ENCODE measurements at places on chromosomes 7 and 10. TPM values are rescaled to one million over a fixed set of nuclear protein-coding genes. Genes with fewer than 3 reads are reported as not detected.

DNA sequence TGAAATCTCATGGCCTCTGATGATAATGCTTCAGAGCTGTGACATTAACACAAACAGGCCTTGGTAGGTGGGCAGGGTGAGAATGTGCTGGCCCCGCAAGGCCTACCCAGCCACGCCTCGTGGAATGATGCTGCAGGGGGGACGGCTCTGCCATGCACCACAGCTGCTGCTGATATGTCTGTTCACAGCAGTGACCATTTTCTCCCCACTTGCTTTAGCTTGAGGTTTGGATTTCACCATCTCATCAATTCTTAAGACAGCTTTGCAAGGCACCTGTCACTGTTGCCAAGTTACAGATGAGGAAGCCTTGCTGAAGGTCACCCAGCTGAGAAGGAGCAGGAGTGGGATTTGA lies 128.3 kb downstream of the PTPN20 start:
- no peak for DNase-seq

The CCM2 gene
- polyA plus RNA-seq: 42.1 TPM

DNA sequence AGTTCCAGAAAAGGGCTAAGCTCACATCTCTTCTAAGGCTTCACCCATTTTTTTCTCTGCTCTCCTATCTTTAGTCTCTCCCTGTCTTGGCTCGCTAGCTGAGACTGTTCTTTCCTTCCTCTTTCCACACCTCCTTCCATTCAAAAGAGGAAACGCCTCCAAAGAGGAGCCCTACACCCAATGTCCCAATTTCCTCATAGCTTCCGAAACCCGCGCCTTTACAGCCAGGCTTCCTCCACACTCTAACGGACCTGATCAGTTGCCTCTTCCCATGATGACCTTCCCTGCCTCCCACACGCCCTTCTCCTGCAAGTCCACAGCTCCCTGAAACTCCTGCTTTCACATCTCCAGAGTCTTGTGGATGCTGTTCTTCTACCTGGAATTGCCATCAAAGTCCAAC lies 71.7 kb downstream of the COBL start:
- no peak for DNase-seq

GRCh38 chr7:45972629-45973312 lies 51.7 kb upstream of the IGFBP3 start:
- no peak for DNase-seq

DNA sequence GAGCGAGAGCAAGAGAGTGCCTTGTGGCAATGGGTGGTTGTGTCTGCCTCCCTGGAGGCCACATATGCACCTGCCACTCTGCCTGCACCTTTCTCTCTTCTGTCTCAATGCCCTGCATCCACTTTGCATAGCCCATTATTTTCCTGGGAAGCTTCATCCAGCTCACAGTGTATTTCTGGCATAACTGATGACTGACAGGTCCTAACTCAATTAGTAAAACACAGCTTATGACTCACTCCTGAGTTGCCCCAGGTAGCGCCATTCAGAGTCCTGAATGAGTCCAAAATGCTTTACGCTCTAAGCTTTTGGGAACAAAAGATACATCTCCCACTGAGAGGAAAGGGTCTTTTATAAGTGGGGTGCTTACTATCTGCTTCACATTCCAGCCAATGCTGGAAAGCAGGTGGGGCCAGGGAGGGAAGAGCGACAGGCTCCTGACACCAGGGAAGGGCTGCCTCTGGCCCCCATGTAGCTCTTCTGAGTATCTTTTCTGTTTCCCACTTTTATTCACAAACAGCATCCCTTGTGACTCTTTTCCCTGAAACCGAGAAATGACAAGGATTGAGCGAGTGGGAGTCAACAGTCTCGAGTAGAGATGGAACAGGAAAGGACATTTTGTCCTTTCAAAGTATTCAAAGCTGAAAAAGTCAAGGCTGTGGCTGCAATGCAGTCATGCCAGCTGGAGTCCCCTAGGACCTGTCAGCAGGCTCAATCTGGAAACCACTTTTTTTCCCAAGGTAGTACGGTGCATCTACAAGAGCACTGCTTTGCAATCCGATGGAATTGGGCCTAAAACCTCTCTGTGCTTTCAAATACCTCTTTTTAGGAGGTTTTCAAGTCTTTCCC lies 479.3 kb upstream of the PODXL start:
- no peak for DNase-seq

The ADAMTS14 gene
- polyA plus RNA-seq: 17.9 TPM

The ERVW-1 gene
- polyA plus RNA-seq: 1.4 TPM

GRCh38 chr7:159207951-159208350 lies 63.3 kb upstream of the VIPR2 start:
- DNase-seq: no peak

- no peak for DNase-seq
Observed at GRCh38 chr10:46558122-46558391, 1.6 kb upstream of the GPRIN2 start.

- no peak for DNase-seq
Observed at GRCh38 chr7:122902751-122903495, 16.7 kb upstream of the CADPS2 start.

DNA sequence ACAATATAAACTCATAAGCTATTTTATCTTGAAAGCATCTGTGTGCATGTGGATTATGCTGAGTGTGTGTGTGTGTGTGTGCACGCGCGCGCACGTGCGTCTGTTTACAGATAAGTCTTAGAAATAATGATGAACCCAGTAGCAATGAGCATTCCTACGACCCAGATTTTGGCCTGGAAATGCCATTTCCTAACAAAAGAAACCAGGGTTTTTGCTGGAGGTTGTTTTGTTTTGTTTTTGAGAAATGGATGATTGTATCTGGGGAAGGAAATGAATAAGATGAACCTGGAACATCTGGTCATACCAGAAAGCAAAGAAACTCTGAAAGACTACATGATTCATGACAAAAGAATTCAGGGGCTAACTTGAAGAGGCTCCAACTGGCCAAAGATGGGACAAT lies 22.1 kb upstream of the LMOD2 start:
- no peak for DNase-seq

The CPED1 gene
- polyA plus RNA-seq: 8.4 TPM

DNA sequence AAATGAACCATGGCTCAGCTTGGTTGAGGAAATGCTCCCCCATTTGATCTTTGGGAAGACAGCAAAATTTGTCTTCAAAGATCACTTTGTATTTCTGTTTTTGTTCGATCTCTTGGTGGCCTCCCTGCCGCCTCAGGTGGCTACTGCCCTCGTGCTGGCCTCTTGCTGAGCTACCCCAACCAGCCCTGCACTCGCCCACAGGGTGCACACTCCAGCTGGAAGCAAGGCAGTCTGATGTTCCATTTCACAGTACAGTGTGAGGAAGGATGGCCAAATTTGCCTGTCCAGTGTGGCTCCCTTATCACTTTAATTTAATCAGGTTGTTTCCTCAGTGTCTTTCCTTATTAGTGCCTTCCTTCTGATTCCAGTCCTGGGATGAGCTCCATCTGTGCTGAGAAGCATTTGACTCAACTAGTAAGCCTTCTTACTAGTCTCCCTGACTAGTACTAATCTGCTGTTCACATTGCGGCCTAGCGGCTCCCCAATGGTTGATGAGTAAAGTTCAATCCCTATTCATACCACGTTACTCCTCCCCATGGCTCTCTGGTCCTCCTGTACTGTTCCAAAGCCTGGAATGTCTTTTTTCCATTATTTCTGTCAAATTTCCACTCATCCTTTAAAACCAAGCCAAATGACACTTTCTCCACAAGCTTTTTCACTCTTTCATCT lies 8.2 kb downstream of the MYOF start:
- no peak for DNase-seq

DNA sequence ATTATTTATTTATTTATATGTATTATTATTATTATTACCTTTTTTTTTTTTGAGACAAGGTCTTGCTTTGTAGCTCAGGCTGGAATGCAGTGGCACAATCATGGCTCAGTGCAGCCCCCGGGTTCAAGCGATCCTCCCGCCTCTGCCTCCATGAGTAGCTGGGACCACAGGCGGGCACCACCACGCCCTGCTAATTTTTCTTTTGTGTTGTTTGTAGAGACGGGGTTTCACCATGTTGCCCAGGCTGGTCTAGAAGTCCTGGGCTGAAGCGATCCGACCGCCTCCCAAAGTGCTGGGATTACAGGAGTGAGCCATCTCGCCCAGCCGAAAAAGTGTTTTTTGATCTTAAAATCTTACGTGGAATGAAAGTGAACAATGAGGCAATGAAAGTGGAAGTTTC lies 79.4 kb upstream of the C1GALT1 start:
- DNase-seq: no peak

DNA sequence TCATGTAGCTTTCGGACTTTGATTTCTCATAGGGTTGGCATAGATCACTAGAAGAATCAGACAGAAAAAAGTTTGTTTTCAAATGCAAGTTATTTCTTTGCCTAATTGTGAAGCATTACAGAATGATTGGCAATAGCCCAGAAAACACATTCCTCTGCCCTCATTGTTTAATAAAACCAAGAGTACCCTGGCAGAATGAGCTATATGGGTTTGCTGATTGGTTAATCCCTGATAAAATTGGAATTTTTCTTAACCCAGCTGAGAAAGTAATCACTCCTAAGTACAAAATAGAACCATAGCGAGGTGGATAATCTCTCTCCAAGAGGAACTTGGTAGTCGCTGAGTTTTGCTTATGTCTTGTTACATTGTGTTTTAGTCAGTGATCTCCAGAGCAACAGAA lies 30.9 kb upstream of the CREB5 start:
- DNase-seq: no peak

The CYP3A7 gene
- polyA plus RNA-seq: 0.24 TPM

GRCh38 chr10:50426485-50426884 lies 175.2 kb upstream of the ASAH2 start:
- no peak for DNase-seq

DNA sequence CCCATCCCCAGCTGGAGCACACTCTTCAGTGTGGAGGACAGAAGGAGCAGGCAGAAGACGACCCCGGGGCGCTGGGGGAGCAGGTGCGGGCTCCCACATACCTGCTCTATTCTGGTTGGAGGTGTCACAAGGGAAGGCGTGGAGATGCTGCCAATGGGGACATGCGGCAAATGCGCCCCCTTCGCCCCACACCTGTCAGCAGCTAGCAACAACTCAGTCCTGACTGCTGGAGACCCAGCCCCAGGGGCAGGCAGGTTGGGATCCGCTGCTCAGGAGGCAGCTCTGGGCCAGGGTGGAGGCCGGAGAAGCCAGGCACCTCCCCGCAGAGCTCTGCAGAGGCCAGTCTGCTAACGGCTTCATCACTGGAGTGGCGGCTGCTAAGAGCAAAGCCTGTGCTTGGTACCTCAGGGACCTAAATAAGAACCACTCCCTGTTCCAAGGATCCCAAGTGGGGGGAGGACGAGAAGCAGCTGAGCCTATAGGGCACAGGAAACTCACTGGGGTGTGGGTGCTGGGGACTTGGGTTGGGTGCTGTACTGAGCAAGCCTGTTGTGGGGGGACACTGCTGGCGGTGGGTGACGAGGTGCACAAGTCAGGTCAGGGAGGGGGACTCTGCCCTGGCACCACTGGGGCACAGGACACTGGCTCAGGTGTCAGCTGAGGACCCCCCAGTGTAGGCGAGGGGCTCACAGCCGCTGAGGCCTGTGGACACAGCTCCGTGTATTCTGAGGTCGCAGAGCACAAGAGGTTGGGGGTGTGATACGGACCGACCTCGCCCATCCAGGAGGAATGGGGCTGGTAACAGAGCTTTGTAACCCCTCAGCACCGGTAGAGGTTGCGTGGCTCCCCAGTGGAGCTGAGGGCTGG lies 19.2 kb upstream of the GPR146 start:
- DNase-seq: no peak

DNA sequence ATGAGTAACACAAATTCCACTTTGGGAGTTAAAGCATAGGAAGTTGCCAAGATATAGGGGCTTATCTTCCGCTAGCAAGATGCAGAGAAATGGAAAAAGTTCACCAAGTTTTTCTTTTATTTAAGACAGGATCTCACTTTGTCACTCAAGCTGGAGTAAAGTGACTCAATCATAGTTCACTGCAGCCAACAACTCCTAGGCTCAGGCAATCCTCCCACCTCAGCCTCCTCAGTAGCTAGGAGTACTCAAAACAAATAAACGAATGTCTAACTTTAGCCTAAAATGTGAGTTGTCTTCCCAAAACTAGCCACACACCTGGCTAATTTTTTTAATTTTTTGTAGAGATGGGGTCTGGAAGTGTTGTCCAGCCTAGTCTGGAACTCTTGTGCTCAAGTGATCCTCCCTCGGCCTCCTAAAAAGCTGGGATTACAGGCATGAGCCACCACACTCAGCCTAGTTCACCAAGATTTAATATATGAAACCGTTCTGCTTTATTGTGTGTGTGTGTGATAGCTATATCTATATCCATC lies 9.9 kb downstream of the VIM start:
- no peak for DNase-seq

The OR2A12 gene
- 0.09 TPM for polyA plus RNA-seq

DNA sequence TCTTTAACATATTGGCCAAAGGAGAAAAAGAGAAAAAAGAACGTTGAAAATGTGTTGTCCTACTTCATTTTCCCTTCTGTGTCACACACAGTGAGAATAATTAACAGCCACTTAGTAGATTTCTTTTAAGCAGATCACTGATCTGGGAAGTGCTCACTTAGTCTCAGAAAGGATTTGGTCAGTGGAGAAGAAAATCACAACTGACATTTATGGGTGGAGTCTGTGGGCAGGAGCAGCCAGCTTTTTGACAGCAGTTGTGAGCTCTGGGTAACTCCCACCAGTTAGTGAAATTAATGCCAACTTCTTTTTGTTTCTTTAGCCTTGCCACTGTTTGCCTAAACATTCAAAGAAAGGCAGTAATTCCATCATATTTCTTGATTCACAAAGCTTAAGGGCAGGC lies 49.7 kb downstream of the CDK14 start:
- no peak for DNase-seq

- no peak for DNase-seq
Observed at GRCh38 chr7:23696916-23697441, 13.0 kb upstream of the STK31 start.

The LIPK gene
- polyA plus RNA-seq: not detected

The DPP6 gene
- 3.2 TPM for polyA plus RNA-seq

GRCh38 chr10:89669985-89670384 lies 24.9 kb upstream of the PANK1 start:
- DNase-seq: no peak

The C10orf90 gene
- 0.30 TPM for polyA plus RNA-seq

DNA sequence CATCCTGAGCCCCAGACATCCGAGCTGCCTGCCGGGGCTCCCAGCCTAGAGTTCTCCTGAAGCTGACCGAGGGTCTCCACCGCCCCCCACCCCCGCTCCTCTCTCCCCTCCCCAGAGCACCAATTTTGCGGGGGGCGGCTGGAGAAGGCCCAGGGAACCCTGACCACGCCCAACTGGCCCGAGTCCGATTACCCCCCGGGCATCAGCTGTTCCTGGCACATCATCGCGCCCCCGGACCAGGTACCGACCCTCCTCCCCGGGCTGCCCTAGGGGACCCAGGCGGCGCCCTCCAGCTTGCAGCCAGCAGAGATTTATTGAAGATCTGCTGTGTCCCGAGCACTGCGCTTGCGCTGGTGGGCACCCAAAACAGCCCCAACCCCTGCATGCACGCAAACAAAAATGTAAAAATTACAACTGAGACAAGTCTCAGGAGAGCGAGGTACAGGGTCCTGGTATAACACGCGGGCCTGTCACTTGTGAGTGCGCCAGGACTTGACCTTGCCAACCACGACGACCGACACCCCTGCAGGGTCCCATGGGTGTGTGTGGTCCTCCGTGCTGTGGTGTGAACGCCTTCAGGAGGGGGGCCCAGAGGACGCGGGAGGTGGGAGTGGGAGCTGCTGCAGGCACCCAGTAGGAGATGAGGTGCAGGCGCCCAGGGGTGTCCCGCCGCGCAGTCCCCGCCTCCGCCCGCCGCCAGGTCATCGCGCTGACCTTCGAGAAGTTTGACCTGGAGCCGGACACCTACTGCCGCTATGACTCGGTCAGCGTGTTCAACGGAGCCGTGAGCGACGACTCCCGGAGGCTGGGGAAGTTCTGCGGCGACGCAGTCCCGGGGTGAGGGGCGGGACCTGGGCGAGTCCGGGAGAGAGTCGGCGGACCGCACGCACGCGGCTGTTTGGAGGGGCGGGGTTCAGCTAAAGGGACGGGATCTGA lies 3.1 kb downstream of the PCOLCE start:
- no peak for DNase-seq

All from forelimb muscle (tissue), 1 donor.